ENCODE measurements at places on chromosomes 11 and 22. TPM values are rescaled to one million over a fixed set of nuclear protein-coding genes. Genes with fewer than 3 reads are reported as not detected.

The HIPK3 gene
- total RNA-seq = 93.4 TPM

The ART1 gene
- 0.46 TPM for total RNA-seq

- H3K27me3 ChIP-seq = no peaks in the 10 kb centered on the region
- H3K36me3 ChIP-seq = no peaks in the 10 kb centered on the region
- DNase-seq = no peak
- H3K4me1 ChIP-seq = peaks cover 30% of the 10 kb centered on the region
- H3K4me3 ChIP-seq = no peak overlapping the region
- H3K27ac ChIP-seq = no peak overlapping the region
Observed at GRCh38 chr22:38300197-38300945, 16.9 kb downstream of the CSNK1E start.

The PRODH gene
- total RNA-seq = 1.2 TPM

The SREBF2 gene
- 263 TPM for total RNA-seq

GRCh38 chr11:86386746-86387145 is 12.1 kb downstream of the CCDC81 start:
- H3K4me3 ChIP-seq = no peak overlapping the region
- H3K27ac ChIP-seq = no peak overlapping the region
- H3K36me3 ChIP-seq = no peaks in the 10 kb centered on the region
- no peaks in the 10 kb centered on the region for H3K27me3 ChIP-seq
- no peaks in the 10 kb centered on the region for H3K4me1 ChIP-seq

The RCN1 gene
- 141 TPM for total RNA-seq

The RTN4R gene
- total RNA-seq = 1.1 TPM

The MFRP gene
- total RNA-seq = not detected
